ENCODE measurements at places on chromosomes 1 and 21. TPM values are rescaled to one million over a fixed set of nuclear protein-coding genes. Genes with fewer than 3 reads are reported as not detected.

The RAD54L gene
- 58.3 TPM for total RNA-seq

DNA sequence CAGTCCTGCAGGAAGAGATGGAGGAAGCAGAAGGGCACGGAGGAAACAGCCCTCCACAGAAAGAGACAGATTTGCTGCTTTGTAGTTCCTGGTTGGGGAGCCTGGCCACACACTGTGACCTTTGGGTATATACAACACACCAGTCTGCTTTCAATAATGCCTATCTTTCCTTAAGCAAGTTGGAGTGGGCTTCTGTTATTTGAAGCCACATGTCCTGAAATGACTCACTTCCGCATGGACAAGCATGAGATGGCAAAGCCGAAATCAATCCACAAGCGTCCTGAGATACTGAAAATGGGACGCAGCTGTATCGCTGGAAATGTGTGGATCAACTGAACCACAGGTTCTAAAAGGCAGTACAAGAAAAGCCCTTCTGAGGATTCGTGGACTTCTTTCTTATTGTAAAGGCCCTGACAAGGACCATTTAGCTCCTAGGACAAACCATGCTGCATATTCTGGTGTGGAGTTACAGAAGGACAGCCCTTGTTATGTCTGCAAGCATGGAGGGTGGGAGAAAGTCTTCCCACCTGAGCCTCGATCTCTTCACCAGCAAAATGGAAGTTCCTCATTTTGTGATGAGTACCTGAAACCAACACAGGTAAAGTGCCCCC, 22.7 kb upstream of the FHAD1 start:
- no peaks in the 10 kb centered on the region for H3K27me3 ChIP-seq
- no peak overlapping the region for H3K4me3 ChIP-seq
- H3K36me3 ChIP-seq: peaks cover 9% of the 10 kb centered on the region
- H3K27ac ChIP-seq: no peak overlapping the region
- H3K4me1 ChIP-seq: no peaks in the 10 kb centered on the region
- no peak for DNase-seq

DNA sequence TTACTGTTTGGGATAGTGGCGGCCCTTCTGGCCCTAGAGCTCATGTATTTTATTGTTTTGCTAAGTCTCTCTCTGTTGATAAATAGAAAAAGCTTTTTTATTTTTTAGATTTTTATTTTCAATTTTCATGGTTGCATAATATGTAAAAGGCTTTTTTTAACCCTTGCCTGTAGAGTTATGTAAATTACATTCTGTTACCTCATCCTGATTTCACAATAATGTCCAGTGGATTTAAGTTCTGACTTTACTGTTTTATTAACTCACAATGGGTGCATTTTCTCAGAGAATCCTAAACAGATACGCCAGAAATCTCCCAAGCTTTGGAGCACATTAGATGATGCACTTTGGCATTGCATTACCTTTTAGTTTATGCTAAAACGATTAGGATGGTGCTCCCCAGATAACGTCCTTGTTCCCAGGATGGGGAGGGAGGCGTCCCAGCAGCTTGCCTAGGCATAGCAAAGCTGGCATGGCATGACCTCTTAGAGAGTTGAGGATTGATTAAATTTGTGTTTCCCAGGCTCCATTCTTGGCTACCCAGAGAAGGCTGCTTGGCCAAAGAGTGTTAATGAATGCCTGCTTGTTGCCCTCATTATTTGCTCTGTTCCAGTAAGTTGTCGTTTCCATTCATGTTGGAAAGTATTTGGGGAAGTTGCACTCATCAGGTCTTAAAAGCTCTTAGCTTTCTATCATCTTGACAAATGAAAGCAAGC, 17.1 kb downstream of the UTP25 start:
- peaks cover 65% of the 10 kb centered on the region for H3K36me3 ChIP-seq
- no peaks in the 10 kb centered on the region for H3K27me3 ChIP-seq
- DNase-seq: no peak
- no peaks in the 10 kb centered on the region for H3K4me1 ChIP-seq

DNA sequence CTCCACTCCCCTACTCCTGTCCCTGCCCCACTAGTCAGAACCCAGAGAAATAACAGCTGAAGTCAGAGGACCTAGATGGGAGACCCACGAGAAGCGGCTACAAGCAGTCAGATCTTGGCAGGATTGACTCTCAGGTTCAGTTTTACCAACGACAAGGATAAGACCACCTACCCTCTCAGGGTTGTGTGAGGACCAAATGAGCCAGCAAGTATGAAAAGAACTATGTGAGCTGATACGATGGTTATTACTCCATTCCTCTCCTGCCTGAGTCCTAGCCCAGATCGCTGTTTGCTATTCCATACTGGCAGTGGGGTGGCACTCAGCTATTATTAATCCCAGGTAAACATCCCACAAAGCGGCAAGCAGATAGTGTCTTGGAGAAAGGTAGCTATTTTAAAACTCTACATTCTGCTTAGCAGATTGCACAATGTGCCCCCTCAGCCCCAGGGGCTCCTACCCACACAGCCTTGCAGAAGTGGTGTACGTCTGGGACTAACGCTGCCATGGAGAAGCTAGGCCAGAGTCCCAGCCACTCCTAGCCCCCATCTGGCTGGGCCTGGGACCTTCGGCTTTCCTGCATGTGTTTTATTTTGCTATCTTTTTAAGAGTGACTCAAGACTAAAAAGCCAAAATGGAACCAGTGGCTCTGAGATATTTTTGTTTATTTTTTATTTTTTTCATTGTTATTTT, 58.9 kb downstream of the CD46 start:
- DNase-seq: peak; percentile 33
- H3K4me3 ChIP-seq: no peak overlapping the region
- H3K36me3 ChIP-seq: no peaks in the 10 kb centered on the region
- H3K27ac ChIP-seq: no peak overlapping the region
- H3K4me1 ChIP-seq: no peaks in the 10 kb centered on the region

DNA sequence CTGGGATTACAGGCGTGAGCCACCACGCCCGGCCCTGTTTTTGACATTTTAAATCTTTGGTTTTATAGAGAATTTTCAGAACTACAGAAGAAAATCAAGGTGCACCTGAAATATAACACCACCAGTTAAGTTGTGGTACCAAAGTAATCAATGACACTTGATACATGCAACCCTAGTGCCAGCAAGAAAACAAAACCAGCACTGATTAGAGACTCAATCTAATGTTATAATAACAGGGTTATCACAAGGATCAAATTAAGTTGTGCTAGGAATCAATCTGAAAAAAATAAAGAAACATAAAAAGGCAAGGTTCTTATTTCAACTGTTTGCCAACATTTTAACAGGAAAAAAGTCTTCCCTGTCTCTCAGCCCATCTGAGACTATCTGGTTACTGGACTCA, 23.8 kb downstream of the TGFBR3 start:
- no peak overlapping the region for H3K4me3 ChIP-seq
- no peaks in the 10 kb centered on the region for H3K36me3 ChIP-seq
- no peaks in the 10 kb centered on the region for H3K4me1 ChIP-seq
- no peak overlapping the region for H3K27ac ChIP-seq

Data from endodermal cell (in vitro differentiated cells).